ENCODE measurements at places on chromosomes 11 and 22. TPM values are rescaled to one million over a fixed set of nuclear protein-coding genes. Genes with fewer than 3 reads are reported as not detected.

GRCh38 chr11:68959465-68960293 lies 21.1 kb downstream of the MRGPRD start:
- H3K36me3 ChIP-seq, result no peaks in the 10 kb centered on the region
- no peaks in the 10 kb centered on the region for H3K4me1 ChIP-seq
- H3K27ac ChIP-seq, result no peak overlapping the region

- no peak overlapping the region for H3K4me3 ChIP-seq
- no peaks in the 10 kb centered on the region for H3K27me3 ChIP-seq
- H3K27ac ChIP-seq, result no peak overlapping the region
- H3K4me1 ChIP-seq, result no peaks in the 10 kb centered on the region
- H3K36me3 ChIP-seq, result no peaks in the 10 kb centered on the region
These were observed 110.8 kb downstream of the MTNR1B start for GRCh38 chr11:93080146-93080759.

- H3K27ac ChIP-seq, result no peak overlapping the region
- H3K36me3 ChIP-seq, result no peaks in the 10 kb centered on the region
- H3K4me1 ChIP-seq, result no peaks in the 10 kb centered on the region
- H3K27me3 ChIP-seq, result no peaks in the 10 kb centered on the region
These were observed 11.6 kb downstream of the PPFIBP2 start for GRCh38 chr11:7525424-7525823.

- H3K4me3 ChIP-seq, result no peak overlapping the region
- no peak overlapping the region for H3K27ac ChIP-seq
- H3K36me3 ChIP-seq, result peaks cover 5% of the 10 kb centered on the region
- no peaks in the 10 kb centered on the region for H3K4me1 ChIP-seq
- DNase-seq, result no peak
These were observed 23.2 kb downstream of the CAPN1 start for GRCh38 chr11:65204646-65205601.

- DNase-seq, result no peak
- no peak overlapping the region for H3K4me3 ChIP-seq
- no peaks in the 10 kb centered on the region for H3K36me3 ChIP-seq
- no peaks in the 10 kb centered on the region for H3K4me1 ChIP-seq
- no peaks in the 10 kb centered on the region for H3K27me3 ChIP-seq
- H3K27ac ChIP-seq, result no peak overlapping the region
These were observed 846.4 kb downstream of the DLG2 start for GRCh38 chr11:84780689-84781293.

- H3K27ac ChIP-seq, result no peak overlapping the region
- H3K4me3 ChIP-seq, result no peak overlapping the region
- no peaks in the 10 kb centered on the region for H3K4me1 ChIP-seq
- peaks cover 1% of the 10 kb centered on the region for H3K27me3 ChIP-seq
These were observed 58.4 kb upstream of the RCN1 start for GRCh38 chr11:32032478-32032877.

DNA sequence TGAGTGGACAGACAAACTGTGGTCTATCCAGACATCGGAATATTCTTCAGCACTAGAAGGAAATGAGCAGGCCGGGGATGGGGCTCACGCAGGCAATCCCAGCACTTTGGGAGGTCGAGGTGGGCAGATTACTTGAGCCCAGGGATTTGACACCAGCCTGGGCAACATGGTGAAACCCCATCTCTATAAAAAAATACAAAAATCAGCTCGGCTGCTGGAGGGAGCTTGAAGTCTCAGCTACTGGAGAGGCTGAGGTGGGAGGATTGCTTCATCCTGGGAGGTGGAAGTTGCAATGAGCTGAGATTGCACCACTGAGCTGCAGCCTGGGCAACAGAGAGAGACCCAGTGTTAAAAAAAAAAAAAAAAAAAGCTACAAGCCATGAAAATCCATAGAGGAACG lies 8.0 kb upstream of the CTSD start:
- no peak overlapping the region for H3K27ac ChIP-seq
- H3K36me3 ChIP-seq, result no peaks in the 10 kb centered on the region
- no peak overlapping the region for H3K4me3 ChIP-seq
- H3K27me3 ChIP-seq, result no peaks in the 10 kb centered on the region
- DNase-seq, result no peak

BIRC2 gene
- 41.1 TPM for total RNA-seq

C11orf16 gene
- not detected for total RNA-seq
